Activated naive CD4-positive, alpha-beta T cell treated with anti-CD3 and anti-CD28 coated beads, Interleukin-2, amount 50 U/mL, for 72 hours (primary cell): ENCODE measurements at places on chromosomes 6 and 20.

DNA sequence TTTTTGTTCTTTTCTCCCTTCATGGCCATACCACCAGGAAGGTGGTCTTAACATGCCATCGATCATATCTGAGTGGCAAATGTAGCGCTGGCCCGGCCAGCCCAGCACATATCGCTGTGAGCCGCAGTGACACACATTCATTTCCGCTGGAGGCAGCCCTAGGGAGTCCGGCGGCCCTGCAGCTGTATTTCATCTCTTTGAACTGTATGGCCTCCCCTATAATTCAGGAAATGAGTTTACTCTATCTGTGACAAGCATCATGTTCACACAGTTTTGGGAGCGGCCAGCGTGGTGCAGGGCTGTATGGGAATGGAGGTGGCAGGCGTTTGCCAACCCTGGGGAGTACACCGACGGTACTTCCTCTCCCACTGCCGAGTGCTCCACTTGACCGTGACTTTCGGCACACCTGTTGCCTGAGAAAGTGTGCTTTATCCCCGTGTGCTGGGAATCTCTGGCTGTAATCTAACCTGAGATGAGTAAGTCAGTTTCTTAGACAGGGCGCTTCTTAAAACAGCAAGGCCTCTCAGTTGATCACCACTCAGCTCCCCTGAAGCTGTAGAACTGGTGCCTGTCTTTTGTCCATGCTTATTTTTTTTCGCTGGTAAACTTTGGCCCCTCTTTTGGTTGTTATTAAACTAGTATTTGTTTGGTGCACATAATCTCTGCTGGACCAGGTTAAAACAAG is 257.1 kb upstream of the TAB2 start:
- peak; percentile 19 for DNase-seq

DNA sequence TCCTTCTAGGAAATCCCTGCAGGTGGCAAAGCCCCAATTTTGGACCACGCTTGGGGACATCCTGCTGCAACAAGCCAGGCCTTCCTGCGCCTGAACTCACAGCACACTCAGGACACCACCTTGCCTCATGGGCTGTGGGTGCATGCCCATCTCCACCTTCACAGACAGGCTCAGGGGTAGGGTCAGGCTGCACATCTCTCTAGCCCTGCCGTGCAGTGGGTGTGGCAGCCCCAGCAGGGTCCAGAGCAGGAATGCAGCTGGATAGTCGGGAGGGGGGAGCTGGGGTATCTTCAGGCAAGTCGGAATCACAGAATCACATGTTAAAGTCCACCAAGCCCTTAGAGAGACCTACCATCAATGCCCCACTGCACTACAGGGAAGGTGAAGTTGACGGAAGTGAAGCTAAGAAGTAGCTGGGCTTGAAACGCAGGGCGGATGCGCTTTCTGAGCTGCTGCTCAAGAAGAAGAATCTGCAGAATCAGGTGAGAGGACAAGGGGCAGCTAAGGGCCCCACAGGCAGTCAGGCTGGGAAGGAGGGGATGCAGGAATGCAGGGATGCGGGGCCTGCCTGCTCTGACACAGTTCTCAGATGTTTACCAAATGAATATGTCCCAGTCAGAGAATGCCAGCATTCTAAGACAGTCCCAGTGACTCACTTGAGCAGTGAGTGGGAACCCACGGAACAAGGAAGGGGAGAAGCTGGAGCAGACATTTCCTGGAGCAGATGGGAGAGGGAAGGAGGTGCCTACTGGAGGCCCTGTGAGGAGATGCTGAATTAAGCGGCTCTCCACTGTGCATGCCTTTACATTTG is 11.3 kb downstream of the SERPINB6 start:
- no peak for DNase-seq

GRCh38 chr6:42177514-42178364 is 4.6 kb downstream of the GUCA1A start:
- no peak for DNase-seq

GRCh38 chr6:161393839-161394364 is 120.0 kb upstream of the AGPAT4 start:
- peak; percentile 42 for DNase-seq

DNA sequence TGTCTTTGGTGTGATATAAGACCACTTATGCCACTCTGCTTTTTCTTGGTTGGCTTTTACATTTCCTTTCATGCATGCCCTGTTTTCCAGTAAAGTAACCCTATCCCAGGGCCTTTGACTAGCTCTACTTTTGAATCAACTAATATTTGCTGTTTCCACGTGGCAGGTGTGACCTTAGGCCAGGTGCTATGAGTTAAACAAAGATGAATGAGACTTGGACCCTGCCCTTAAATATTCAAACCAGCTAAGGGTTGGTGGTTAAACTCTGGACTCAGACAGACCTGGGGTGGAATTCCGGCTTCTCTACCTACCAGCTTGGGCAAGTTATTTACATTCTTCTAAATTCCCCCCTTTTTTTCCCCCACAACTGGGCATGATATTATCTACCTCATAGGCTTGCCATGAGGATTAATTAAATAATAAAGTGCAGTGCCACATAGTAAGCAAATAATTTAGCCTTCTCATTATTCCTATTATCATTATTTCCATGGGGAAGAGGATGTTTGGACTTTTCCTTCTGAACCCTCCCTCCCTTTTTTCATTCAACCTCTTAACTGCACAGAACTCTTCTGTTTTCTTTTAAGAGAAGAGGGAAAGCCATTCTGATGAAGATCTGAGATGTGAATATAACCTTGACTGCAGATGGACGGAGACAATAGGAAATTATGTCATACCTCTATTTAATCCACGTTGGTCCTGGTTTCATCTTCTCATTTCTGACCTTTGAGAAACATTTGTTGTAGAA is 143.6 kb upstream of the TNFAIP3 start:
- no peak for DNase-seq

DNA sequence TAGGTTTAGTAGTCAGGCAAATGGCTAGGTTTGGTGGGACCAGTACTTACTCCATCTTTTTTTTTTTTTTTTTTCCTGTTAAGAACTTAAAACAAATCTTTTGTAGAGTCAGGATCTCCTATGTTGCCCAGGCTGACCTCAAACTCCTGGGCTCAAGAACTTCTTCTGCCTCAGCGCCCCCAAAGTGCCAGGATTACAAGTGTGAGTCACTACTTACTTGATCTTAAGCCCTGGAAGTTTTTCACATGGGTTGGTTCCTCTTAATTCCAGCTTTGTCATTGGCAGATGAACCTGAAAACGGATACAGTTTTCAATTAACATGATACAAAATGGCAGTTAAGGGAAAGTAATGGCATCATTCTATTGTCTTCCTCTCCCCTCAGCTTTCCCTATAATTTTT is 179.4 kb upstream of the JAG1 start:
- DNase-seq, result no peak

DNA sequence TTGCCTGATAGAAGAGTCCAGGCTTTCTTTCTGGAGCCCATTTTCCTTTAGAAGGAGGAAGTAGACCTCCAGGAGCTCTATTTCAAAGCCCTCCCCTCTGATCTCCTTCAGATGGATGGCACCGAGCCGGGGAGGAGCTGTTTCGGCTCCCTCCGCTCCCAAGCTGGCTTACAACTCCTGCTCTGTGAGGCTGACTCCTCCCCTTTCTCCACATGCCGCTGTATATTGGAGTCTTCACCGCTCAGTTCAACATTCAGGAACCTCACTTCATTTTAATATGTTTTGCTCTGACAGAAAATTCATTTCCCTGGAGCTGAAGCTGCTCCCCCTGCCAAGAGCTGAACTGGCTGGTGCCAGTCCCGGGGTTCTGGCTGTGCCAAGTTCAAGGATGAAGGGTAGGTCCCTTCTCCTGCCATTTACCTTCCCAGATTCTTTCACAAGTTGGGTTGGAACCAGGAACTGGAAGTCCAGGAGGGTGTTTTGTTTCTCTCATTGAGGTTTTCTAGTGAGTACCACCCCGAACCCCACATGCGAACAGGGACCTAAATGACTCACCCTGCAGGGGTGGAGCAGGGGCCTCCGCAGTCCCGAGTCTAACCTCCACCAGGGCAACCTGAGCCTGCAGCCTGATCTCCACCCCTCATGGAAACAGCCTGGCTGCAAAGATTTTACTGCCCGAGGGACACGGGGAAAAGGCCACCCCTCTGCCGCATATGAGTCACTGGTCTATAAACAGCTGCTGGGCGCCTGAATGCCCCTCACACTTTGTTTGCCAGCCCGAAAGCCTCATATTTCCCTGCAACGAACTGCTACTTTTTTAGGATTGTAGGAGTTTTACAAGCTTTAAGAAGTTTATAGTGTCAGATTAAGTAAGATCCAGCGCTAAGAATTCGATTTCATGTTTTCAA is 68.6 kb upstream of the FOXA2 start:
- DNase-seq, result no peak

DNA sequence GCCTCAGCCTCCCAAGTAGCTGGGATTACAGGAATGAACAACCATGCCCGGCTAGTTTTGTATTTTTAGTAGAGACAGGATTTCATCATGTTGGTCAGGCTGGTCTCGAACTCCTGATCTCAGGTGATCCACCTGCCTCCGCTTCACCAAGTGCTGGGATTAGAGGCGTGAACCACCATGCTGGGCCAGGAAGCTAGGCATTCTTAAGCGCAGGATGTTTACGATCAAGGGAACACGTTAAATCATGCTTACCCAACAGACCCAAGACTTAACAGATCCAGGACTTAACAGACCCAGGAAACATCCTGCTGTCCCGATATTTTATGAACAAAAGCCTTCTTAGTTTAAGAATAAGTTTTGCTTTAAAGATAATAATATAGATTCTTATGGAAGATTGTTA is 9.1 kb downstream of the PTGIS start:
- DNase-seq, result no peak

DNA sequence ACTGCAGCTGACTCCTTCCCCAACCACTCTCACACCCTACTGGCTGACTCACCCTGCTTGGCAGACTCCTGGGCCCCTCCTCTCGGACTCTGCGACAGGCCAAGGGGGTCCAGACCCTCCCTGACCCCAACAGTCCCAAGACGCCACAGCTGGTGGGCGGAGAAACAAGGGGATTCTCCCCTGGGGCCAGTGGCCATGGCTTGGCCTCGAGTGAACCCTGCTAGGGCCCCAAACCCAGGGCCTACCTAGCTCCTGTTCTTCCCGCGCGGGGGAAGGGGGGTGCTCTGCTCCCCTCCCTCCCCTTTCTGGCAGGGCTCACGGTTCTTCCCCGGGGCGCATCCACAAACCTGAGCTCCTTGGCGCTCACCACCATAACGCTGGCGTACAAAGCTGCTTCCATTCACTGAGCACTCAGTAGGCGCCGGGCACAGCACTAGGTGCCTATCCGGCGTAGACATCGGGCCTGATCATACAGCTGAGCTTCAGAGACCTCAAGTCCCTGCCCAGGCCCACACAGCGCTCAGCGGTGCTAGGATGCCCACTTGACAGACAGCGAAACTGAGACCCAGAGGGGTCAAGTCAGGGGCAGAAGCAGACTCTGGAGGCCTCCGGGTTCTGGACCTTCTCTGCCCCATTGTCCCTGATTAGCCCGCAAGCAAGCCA is 597 bp downstream of the ADA start:
- peak; percentile 51 for DNase-seq

DNA sequence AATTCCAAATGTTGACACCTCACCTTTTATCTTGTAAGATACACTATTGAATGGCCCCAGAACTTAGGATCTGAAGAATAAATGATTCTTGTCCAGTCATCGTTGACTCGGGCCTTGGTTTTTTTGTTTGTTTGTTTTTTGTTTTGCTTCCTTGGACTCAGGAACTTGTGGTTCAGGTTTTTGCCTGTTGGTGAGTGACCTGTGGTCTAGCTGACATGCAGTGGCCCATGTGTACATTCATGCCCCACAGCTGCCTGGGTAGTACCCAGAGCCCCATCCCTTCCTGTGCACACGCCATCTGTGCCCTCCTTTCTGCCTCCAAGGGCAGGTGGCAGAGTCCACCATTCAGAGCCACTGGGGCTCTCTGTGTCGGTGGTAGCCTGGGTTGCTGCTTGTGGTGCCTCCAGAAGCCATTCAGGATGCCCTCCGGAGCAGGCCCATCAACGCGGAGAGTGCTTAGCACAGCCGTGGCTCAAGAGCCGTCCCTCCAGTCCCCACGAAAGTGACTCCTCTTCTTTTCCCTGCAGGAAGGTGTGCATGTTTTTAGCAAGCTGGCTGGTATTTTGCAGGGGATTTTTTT is 85.9 kb downstream of the SYNJ2 start:
- no peak for DNase-seq

GRCh38 chr6:36744304-36744673 is 46.7 kb downstream of the RAB44 start:
- no peak for DNase-seq

DNA sequence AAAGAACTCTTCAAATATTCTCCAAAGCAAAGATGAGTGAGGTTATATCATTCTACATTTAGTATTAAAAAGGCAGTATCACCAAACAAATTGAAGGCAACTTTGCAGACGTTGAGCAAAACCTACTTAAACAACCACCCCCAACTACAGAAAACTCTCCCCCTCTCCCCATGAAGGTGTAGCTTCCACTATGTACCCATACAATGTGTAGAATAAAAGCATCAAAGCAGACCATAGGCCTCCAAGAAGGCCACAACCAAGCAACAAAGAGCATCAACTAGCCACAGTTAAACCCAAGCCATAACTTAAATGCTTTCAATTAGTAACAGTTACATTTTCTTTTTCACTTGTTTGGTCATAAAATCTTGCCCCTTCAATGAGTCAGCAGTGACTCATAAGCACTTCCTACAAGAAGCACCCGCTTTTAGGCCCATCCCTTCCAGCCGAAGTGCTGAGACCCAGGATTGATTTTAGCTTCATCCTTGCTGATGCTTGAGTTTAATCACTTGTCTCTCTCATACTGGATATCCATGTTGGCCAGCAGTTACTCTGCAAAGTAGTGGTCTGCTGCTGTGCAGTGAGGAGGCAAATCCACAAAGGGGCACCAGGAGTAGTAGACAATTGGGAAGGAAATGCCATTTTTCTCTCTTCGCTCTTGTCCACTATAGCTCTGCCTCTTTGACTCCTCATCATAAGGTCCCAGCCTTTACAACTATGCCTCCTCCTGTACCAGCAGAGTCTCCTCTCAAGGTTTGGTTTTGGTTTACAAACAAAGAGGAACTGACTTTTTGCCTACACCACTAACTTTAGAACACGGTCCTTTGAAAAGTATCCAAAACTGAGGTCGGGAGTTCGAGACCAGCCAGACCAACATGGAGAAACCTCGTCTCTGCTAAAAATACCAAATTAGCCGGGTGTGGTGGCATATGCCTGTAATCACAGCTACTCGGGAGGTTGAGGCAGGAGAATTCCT is 8.4 kb upstream of the NUP153 start:
- DNase-seq, result no peak

- no peak for DNase-seq
Measured at GRCh38 chr6:106051226-106051625, 34.9 kb upstream of the PRDM1 start.

DNA sequence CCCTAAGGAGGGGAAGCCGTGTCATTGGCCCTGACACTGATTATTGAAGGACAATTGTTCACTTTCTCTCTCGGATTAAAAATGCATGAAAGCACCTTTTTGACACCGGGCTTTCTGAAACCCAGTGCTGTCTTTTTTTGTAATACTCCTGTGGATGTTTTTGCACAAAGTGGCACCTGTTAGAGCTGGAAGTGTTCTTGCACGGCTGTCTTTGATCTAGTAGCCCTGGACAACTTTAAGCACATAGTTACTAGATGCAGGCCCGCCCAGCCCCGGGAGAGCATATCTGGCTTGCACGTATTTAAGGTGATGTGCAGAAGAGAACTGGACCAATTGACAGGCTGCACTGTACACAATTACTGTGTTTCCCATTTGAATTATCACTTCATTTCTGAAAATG is 72.6 kb downstream of the ARID1B start:
- DNase-seq, result no peak

GRCh38 chr6:31083742-31084354 is 28.5 kb downstream of the C6orf15 start:
- DNase-seq, result peak; percentile 67

- DNase-seq, result no peak
Measured at GRCh38 chr6:22970004-22970403, 400.6 kb downstream of the HDGFL1 start.
